Mucosa of gallbladder (tissue), 1 donor: ENCODE measurements at places on chromosomes 4 and X. TPM values are rescaled to one million over a fixed set of nuclear protein-coding genes. Genes with fewer than 3 reads are reported as not detected.

DNA sequence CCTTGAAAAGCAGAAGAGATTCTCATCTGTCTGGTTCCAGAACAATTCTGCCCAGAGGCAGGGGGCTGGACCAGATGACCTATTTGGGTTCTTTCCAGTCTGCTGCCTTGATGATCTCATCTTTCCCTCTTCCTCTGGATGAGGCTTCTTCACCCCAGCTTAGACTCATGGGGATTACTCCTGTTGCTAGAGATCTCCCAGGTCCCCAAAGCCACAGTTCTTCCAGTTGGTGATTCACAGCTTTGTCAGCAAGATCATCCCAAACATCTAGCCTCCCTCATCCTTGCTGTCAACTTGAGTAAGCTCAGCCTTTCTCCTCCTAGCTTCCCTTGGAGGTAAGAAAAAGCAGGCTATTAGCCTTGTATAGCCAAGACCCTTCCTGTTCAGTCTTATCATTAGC, 64.2 kb upstream of the PJA1 start:
- DNase-seq, result no peak

The PHKA1 gene
- 9.6 TPM for total RNA-seq

- no peak for DNase-seq
These were observed 203.2 kb downstream of the PTTG2 start for GRCh38 chr4:38163216-38164006.

DNA sequence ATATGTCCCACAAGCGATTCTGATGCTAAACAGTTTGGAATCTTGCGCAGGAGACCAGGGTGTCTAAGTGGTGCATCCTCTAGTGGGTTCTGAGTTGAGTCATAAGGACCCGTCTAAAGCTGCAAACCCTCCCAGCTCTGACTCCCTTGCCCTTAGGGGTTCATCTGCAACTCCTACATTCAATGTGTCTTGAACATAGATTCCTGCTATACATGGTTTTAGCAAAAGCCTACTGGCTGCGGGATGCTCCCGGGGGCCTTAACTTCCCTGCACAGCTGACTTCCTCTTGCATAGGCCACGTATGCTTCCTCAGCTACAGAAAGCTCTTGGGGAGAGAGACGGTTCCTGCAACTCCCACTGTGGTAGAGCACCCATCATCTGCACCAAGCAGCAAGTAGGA, 236.7 kb downstream of the EVC2 start:
- no peak for DNase-seq

The OPRPN gene
- total RNA-seq, result not detected

DNA sequence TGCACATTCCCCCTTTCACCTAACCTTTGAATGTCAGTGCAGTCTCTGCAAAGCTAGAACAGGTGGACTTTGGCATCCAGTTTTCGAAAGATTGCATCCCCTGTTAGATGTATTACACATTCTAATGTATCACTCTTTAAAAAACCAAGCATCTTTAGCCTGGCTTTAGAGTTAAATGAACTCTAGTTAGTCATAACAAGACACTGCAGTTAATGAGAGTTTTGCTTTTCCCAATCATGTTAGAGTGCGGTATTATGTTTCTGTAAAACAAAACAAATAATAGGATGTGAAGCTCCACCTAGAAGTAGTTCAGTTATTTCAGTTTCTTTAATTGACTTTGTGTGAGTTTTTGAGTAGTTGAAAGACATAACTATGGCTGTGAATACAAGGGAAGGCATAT, 42.2 kb downstream of the PARM1 start:
- DNase-seq, result no peak

The PAGE1 gene
- not detected for total RNA-seq

DNA sequence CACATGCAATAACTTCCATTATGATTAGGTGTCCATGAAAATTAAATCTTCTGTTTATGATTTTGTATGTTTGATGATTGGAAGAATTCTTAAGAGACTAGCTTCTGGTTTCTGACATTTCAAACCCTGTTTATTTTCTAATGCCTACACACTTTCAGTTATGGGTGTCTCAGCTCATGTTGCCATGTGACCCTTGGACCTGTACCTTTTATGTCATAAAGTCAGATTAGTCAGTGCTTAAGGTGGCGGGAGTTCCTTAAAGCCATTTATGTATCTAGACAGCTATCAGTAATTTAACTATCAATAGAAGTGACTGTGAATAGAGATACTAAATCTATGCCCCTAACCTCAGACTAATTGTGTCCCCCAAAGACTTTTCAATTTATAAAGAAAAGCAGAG, 155.6 kb downstream of the GBA3 start:
- DNase-seq, result peak; percentile 12
